ENCODE measurements at places on chromosomes 12 and 14.

GRCh38 chr12:112851024-112851777 is 55.6 kb upstream of the OAS1 start:
- DNase-seq = no peak

DNA sequence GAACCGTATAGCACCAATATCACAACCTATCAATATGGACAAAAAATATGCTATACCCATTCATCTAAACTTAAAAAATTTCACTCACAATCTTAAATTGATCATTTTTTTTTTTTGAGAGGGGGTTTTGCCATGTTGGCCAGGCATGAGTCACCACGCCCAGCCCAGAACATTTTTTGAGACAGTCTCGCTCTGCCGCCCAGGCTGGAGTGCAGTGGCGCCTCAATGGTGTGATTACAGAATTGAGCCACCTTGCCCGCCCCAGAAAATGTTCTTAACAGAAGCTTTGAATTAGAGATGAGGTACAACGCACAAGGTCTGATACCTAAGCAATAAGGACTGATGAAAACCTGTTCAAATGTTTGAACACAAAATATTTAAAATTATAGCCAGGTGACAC is 15.8 kb upstream of the ATP5F1B start:
- DNase-seq = no peak

DNA sequence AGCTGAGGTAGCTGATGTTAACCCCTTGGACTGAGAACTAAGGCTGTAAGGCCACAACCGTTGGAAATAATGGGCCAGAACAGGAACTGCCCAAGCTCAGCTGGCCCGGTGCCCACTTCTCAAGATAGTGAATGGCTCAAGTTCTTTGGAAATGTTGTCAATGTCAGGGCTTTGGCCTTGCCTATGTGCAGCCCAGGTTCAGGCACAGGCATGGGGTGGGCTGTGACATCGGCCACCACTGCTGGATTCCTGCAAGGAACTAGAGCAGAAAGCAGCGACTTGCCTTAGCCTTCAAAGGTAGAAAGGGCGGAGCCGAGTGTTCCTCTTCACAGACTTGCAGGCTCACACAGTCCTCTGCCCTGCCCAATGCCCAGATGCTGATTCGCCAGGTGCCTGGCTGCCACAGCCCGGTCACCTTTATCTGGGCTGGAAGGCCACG is 291.2 kb downstream of the ZFP36L1 start:
- DNase-seq = no peak

DNA sequence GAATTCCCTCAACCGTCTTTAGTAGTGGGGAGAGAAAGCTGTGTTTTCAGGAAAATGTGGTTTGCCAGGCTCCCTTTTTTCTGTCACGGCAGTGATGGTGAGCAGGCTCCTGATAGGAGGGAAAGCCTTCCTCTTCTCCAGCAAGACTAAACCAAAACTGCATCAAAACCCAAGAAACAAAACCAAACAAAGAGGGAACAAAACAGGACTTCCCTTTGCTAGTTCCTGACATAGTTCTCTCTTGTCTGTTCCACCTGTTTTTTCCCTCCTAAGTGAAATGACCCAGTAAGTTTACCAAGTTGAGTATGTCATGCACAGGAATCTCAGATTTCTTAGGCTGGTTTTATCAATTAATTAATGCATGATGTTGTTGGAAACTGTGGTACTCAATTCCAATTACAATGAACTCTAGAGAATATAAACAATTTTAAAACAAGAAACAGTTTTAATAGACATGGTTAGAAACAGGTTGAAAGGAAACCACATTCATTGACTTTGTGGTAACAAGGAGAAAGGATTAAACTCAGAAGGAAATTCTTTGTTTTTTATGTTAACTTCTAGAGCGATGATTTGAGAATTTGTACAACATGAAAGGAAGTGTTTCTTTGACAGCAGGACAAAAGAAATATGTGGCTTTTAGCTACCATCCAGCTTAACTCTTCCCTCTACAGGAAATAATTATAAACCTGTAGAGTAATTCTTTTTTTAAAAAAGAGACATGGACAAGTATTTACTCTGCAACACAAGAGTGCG is 23.0 kb upstream of the CSRP2 start:
- DNase-seq = peak; percentile 7

GRCh38 chr12:110934093-110934852 is 13.9 kb upstream of the MYL2 start:
- no peak for DNase-seq

GRCh38 chr12:48193623-48194022 is 9.5 kb downstream of the OR10AD1 start:
- DNase-seq = no peak

- DNase-seq = no peak
Measured at GRCh38 chr14:103737432-103738045, 21.9 kb downstream of the ZFYVE21 start.

DNA sequence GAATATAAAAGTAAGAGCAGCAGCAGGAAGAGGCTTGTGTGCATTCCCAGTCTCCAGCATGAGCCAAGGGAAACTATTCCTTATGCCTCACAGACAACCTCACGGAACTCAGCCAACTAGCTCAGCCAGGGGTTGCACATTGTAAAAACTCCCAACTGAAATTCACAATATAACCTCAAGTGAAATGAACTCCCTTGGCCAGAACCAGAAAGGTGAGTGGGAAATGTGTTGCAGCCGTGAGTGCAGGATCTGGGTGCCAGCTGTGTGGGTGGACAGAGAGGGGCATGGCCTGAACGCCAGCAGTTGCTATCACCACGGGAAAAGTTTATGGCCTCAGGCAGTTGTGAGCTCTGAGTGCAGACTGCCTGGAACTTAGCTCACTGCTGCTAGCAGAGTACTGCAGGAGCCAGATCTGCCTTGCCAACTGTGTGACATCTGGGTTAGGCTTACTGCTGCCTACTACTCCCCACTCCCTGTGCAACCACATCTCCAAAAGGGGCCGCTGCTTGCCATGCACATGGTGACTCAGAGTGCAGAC is 2.3 kb upstream of the CLEC1A start:
- no peak for DNase-seq

DNA sequence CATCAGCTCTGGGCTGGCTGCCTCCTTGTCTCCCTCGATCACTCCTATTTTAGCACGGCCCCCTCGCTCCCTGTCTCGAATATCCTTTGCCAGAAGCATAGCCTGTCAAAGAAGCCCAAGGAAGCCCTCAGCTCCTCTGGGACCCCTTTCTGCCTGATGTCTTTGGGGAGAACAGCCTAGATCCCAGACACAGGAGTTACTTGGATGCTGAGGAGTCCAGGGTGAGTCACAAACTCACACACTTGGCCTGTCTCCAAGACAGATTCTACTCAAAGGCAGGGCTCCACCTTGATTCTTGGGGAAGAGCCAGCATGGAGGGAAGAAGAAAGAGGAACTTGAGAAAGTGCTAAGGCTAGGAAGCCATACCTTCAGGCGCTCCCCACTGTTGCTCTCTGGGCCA is 8.1 kb downstream of the AVIL start:
- DNase-seq = peak; percentile 22

- peak; percentile 46 for DNase-seq
Measured at GRCh38 chr12:101763246-101763931, 24.1 kb upstream of the SYCP3 start.
